ENCODE measurements at places on chromosomes 16 and 17.
A peak's percentile ranks its signal among the peaks of the same experiment; 100 is the strongest.

DNA sequence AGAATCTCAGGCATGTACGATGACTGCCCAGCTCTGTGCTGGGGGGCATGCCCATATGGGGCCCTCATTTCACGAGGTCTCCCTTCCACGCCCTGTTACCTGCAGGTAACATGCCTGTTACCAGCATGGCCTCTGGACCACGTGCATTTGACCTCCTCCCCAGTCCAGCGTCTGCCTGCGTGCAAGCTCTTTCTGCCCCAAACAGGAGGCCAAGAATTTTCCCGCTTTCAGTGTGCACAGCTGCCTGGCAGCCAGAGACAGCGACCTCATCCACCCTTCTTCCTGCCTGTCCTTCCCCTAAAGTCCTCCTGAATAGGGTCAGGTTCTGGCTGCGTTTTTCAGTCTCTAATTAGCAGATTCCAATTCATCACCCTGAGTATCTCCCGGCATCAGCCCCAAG is 306.5 kb upstream of the ZFHX3 start:
- no peak for DNase-seq

DNA sequence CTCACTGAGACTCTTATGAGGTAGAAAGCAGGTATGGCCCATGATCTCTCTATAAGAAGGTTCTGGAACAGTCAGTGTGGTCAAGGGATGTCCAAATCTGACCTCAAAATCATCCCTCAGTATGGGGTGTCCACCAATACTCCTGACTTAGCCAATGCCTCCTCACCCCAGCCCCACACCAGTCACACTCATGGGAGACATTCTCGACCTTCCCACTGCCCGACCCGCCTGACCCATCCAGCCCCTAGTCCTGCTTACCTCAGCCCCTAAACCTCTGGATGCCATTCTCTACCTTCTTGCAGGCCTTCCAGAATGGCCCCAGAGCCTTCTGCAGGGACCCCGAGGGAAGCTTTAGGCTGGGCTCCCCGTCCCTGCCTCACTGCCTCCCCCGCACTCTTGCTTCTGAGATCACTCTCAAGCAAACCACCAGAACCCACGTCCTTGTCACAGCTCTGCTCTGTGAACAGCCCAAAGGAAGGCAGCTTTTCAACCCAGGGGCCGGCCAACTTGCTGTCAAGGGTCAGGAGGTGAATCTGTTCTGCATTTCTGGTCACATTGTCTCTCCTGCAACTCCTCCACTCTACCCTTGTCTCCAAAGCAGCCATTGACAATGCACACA is 44.9 kb upstream of the RBFOX3 start:
- no peak for DNase-seq

GRCh38 chr16:12542818-12543699 is 260.6 kb downstream of the CPPED1 start:
- no peak for DNase-seq

DNA sequence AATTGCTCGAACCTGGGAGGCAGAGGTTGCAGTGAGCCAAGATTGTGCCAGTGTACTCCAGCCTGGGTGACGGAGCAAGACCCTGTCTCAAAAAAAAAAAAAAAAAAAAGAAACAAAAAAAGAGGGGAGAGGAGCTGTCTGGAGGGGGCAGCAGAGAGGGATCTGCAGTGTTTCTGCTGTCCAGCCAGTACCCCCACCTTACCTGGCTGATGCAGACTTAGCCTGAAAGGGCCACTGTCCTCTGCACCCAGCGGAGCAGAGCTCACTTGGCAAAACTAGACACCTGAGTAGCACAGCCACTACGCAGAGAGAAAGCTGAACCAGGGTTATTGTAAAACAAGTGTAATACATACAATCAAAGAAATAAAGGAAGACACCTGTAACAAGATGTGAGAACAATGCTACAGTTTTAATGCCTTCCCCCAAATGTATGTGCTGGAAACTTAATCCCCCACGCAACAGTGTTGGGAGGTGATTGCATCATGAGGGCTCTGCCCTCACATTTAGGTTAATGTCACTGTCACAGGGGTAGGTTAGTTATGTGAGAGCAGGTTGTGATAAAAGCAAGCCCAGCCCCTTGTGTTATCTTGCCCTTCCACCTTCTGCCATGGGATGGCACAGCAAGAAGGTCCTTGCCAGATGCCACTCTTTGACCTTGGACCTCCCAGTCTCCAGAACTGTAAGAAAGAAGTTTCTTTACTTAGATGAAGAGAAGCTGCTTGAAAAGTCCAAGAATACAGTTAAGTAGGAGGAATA is 211.2 kb downstream of the RPTOR start:
- no peak for DNase-seq

- DNase-seq = no peak
These were observed 4.2 kb downstream of the CDRT4 start for GRCh38 chr17:15462976-15463772.

DNA sequence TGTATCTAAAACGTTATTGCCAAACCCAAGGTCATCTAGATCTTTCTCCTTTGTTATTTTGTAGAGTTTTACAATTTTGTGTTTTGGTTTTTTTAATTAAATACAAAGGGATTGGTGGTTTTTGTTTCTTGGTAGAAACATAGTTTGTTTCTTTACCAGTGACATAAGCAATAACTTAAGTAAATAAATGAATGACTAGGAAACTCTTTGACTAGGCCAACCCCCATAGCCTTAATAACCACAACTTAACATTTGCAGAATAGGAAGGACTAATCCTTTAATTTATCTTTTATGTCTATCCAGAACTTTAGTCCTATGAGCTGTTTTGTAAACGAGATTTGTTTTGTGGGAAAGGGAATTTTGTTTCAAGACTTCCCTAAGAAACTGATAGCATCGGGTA is 162.5 kb downstream of the PRKCA start:
- DNase-seq = no peak

DNA sequence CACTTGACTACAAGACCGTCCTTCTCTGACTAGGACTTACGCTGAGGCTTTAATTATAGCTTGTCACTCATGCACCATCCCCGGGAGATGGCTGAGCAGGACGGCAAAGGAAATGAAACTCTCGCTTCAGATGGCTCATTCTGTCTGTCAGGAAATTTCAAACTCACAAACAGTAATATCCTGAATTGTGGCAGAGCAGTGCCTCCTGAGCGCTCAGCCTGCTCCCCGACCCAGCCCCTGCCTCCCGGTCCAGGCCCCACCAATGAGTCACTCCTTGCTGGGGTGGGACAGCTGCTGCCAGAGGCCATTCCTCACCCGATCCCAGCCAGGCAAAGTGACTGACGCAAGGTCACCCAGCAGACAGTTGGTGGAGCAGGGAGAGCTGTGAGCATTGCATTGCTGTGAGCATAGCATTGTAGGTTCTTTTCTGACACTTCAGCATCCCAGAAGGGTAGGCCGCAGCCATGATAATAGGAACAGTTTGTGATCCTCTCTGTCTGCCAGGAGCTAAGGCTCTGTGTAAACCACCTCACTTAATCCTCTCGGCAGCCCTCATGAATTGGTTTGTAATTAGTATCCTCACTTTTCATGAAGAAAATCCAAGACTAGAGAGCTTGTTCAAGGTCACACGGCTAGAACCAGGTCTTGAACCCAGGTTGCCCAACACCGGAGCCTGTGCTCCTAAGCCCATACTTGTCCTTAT is 20.9 kb downstream of the CCDC182 start:
- peak; percentile 49 for DNase-seq

DNA sequence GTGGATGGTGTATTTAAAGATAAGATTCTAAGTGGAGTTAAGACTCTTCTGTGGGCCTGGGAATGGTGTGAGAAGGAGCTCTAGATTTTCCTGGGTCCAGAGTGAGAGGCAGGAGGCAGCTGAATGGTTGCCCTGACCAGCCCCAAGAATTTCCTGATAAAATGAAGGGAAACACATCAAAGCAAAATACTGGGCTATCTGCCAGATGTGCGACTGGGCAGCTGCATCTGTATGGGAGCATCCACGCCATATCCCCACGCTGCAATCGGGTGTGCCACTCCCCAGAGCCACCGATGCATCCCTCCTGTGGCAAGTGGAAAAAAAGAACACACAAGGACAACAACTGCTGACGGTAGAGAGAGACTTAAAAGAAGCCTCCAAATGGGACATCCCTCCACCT is 84.3 kb upstream of the COX10 start:
- no peak for DNase-seq

DNA sequence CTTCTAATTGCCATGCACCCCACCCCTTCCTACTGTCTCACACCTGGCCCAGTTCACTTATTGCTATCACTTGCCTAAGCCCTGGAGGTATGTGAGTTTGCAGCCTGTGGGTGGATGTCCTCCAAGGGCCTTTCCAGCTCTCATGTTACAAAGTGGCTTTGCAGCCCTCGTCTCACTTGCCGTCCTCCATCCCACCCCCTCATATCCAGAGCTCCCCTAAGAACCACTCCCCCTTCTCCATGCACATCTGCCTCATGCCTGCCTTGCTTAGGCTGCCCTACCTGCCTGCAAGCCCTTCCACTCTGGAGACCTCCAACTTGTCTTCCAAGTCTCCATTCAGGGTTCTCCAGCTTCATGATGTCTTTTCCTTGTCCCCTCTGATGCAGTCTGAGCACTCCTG is 119.4 kb upstream of the NLRP1 start:
- no peak for DNase-seq

DNA sequence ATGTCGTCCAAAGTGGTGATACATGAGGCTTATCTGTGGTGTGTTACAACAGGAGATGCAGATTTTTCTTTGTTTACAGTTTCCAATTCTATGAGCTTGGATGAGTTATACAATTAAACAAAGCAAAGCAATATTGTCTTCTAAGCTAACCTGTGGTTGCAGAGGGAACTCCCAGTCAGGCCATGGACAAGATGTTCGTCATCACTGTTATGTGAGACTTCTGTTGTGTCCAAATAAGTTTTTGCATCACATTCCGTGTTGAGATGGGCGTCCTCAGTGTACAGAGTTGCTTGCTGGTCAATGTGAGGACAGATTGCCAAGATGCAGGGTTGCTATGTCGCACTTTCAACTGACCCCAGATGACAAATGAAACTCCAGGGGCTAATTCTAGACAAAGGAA is 189.3 kb downstream of the IRF8 start:
- no peak for DNase-seq

- DNase-seq = no peak
These were observed 22.2 kb downstream of the MARVELD3 start for GRCh38 chr16:71648162-71648561.

DNA sequence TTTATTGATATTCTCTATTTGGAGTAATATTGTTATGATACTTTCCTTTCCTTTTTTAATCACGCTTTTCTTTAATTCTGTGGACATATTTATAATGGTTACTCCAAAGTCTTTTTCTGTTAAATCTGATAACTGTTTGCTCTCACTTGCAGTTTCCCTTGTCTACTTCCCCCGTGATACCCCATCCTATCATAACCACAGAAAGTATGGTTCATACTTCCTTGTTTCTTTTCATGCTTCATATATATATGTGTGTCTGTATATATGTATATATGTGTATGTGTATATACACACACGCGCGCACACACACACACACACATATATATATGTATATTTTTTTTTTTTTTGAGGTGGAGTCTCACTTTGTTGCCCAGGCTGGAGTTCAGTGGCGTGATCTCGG is 23.5 kb downstream of the SPECC1 start:
- DNase-seq = no peak

- DNase-seq = no peak
These were observed 160.6 kb downstream of the IRF8 start for GRCh38 chr16:86059253-86060171.

- DNase-seq = no peak
These were observed 13.1 kb downstream of the SOCS3 start for GRCh38 chr17:78346605-78347250.

DNA sequence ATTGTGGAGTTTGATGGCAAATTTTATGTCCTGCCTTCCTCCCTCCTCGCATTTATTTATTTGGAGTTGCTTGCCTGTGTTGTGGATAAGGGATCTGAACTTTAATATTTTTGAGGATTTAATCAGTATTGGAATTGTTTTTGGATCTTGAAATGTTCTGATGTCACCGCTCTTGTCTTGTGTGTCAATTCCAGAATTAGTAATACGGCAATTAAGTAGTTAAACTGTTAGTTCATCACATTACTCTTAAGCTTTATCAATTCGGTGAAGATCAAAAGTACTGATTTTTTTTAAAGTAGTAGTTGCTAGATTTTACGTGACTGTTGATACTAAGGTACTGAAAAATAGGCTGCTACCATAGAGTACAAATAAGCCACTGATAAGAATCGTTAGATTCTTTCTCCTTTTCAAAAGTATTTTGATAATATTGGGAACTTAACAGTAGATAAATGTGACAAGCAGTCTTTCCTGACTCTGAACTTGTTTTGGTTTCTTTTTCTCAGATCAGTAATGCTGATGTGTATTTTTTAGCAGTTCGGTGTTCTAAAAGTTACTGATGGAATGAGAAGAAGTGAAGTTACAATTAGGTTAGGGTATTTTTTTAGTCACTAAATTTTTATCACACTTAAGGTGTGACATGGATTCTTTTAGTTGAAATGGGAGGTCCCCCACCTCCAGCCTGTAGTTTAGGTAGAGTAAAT is 2.0 kb downstream of the RBBP6 start:
- no peak for DNase-seq

GRCh38 chr16:72410492-72410891 is 238.5 kb upstream of the PMFBP1 start:
- no peak for DNase-seq
